RWPE1 (cell line): ENCODE measurements at places on chromosomes 4 and X.
A peak's percentile ranks its signal among the peaks of the same experiment; 100 is the strongest.

DNA sequence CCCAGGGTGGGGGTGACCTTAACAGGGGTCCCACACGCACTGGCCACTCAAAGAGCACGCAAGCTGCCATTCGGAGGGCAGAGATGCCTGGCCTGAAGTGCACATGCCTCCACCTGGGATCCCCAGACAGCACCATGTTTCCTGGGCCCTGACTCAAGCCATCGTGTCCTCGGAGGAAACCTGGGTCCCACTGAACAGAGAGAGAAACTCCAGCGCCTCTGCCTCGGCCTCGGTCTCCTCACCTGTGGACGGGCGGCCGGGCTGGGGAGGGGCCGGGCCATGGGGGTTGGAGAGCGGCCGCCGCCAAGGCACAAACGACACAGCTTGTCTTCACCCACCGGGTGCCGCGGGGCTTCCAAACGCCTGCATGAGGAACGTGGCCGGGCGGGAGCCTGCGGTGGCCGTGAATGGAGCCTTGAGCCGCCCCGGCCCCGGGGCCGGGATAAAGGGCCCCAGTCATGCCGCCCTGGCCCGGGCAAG, 30.0 kb upstream of the FGFR3 start:
- no peak for DNase-seq

DNA sequence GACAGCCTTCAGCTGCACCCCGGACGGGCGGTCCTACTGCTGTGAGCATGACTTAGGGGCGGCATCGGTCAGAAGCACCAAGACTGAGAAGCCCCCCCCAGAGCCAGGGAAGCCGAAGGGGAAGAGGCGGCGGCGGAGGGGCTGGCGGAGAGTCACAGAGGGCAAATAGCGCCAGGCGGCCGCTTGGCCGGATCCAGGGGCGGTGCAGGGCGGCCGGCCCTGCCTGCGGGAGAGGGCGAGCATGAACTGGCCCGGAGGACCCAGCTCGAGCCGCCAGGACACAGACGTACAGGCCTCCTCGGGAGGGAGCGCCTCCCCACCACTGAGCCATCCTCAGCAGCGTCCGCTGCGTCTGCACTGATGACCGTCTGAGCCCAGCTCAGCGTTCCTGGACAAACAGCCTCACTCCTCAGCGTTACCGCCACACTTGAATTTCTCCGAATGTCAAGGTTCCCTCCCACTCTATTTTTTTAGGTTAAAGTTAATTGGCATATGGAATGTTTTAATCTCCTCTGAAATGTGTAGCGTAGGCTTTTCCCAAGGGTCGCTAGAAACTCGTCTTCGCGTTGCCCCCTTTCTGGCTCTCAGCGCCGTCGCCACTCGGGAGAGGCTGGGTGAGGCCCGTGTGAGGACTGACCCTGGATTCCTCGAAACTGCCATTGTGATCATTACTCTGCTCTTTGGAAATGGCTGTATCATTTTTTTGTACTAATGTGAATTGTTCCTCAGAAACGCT, 29.9 kb downstream of the NELFA start:
- no peak for DNase-seq

DNA sequence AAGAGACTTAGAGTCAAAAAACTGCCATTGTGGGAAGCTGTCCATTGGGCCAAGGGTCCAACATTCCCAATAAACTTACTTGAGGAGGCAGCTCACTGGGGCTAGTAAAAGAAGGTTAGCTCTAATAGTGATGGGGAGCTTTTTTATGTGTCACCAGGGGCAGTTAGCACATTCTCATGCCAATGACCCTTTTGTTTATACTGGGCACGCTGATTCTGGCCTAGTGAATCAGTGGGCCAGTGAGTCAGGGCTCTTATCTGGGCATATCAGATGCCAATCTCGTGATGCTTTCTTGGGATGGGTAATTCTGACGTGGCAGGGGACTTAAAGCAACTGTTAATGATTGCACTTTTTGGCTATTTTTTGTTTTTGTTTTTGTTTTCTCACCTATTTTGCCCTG, 27.8 kb downstream of the TCEAL1 start:
- peak; percentile 71 for DNase-seq

DNA sequence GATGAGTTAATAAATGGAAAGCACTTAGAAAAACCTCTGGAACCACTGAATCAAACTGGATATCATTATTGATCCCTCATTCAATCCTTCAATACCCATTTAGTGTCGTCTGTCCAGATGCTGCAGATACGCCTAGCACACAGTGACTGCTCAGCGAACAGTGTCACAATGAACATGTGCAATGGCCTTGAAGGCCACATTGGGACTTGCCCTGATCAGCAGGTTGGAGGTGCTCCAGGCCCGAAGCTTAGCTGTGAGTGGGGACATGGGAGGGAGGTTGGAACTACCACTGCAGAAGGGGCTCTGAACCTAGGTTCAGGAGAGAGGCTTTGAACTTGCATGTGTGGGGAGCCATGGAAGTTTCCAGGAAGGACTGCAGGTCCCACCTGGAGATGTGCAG, 17.2 kb downstream of the GPKOW start:
- no peak for DNase-seq

GRCh38 chr4:8370106-8370787, 70.3 kb downstream of the ACOX3 start:
- DNase-seq = no peak

GRCh38 chr4:96227515-96227914, 387.6 kb downstream of the PDHA2 start:
- DNase-seq = no peak

DNA sequence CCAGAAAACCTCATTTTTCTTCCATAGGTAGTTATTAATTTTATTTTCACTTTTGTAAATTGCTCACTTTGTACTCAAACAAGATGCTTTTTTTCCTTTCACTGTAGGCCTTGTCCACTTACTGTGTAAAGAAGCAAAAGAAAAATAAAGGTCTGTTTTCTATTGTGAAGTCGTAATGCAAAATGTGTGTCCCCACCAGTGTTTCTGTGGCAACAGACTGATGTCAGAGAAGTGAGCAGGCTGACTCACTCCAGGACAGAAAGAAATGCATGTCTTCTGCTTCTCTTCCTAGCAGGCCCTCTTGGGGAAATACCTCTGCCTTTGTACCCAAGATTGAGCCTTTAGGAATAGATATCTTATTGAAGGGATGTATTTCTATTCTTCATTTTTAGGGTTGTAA, 30.3 kb downstream of the INPP4B start:
- no peak for DNase-seq

DNA sequence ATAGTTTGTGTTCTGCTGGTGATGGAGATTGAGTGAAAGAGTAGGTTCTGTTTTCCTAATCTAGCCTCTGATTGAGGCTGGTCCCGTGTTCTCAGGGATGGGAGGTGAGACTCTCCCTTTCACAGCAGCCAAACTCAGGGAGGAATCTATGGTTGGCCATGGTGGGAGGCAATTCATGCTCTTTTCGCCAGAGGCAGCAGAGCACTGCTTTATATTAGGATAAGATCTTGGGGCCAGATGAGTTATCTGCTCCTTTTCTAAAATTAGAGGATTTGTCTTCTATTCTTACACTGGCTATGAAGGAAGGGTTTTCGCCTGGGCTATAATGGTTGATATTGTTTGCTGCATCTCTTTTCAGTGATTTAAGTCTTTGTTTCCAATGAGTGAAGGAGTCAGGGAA, 63.9 kb upstream of the NLGN4X start:
- DNase-seq = no peak

- DNase-seq = no peak
Observed at GRCh38 chr4:143399113-143399949, 62.7 kb downstream of the GAB1 start.

DNA sequence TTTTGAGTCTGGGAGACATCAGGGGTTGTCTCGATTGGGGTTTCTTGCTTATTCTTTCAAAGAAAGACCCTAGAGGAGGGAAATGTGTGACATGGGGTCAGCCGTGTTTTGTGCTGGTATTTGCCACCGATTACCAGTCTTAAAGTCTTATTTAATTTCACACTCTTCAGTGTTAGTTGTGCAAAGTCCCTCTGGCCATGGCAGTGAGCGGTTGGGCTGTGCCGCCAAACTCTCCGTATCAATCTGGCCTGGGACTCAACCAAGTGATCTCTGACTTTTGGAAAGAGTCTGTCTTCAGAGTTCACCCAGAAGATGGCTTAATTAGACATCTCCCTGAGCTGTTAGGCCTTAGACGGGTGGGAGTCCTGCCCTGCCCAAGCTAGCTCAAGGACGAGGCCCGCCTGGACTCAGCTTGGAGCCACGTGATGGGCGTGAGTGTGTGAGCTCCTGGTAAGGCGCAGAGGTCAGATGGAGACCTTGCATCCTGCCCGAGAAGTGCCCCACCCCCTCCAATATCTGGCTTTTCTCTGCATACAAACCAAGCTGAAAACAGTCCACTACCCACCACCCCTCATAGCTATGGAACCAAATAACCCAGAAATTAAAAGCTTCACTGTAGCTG, 3.8 kb upstream of the PITX2 start:
- no peak for DNase-seq

DNA sequence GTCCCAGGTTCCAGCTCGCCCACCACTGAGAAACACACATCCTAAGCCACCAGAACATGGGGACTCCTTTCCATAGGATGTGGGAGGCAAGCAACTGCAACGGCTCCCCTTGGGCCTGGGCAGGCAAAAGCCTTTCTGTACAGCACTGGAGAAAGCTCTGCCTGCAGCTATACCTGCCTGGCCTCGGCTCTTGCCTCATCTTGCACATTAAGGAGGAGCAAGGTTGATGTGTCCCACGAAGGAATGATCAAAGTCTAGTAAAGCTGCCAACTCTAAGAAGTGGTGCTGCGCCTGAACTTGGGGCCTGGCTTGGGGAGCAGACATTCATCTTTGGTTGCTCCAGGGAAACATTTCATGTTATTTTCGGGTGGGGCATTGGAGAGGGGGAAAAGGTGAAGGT, 19.6 kb downstream of the CCNG2 start:
- DNase-seq = no peak

DNA sequence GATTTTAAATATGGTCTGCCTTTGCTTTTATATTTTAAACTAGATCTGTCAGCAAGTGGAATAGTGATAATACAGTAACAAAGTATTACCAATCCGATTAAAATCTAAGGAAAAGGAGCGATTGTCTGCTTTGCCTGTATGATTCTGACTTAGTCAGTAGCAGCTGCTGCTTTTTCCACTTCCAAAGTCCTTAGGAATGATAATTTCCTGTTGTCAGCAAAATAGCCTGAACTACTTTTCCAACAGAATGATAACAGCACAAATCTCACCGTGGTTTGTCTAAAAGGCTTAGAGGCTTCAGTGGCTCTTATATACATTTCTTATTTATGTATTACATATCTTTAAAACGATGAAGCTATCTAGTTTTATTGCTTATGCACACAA, 290.0 kb downstream of the ANK2 start:
- DNase-seq = no peak

DNA sequence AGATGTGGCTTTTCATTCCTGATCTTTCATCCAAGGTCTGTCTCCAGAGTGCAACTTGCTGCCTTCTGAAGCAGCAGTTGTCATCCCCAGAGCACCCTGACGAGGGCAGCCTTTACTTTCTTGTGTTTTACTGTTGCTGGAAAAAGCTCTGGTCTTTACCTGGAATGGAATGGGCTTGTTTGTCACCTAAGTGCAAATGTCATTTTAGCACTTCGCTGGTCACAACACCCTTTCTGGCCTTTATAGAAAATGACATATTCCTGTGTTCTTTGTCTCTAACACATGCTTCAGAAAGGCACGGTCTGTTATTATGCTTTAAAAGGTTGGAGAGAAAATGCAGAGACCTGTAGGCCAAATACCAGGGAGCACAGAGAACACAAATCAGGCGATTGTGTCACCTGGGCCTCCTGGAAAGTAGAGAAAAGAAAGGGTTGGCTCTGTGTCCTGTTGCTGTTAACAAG, 332.7 kb upstream of the IGFBP7 start:
- peak; percentile 44 for DNase-seq
